H9 (cell line): ENCODE measurements at places on chromosomes 7 and 10. TPM values are rescaled to one million over a fixed set of nuclear protein-coding genes. Genes with fewer than 3 reads are reported as not detected.

Gene GJC3
- total RNA-seq = 1.4 and 2.3 TPM in 2 replicates

Gene BLNK
- not detected in 2 replicates for total RNA-seq

Gene GBX1
- total RNA-seq = not detected in 2 replicates

Gene TRPV6
- total RNA-seq = 0.61 and 0.81 TPM in 2 replicates

Gene SORCS1
- 1.3 and 1.7 TPM in 2 replicates for total RNA-seq

Gene MINDY4
- total RNA-seq = 2.6 and 3.1 TPM in 2 replicates

Gene NET1
- 50.6 and 57.5 TPM in 2 replicates for total RNA-seq

Gene HMX2
- 0.35 and 0.46 TPM in 2 replicates for total RNA-seq

Gene GLI3
- total RNA-seq = 43.0 and 45.0 TPM in 2 replicates

Gene MMD2
- total RNA-seq = 0.11 and 0.20 TPM in 2 replicates

Gene SRGN
- not detected in 2 replicates for total RNA-seq

Gene C10orf67
- not detected in 2 replicates for total RNA-seq

Gene ABCB4
- total RNA-seq = 0.20 and 0.26 TPM in 2 replicates

Gene OIT3
- not detected in 2 replicates for total RNA-seq

Gene NXPH1
- 0.11 and 0.15 TPM in 2 replicates for total RNA-seq

Gene RAPGEF5
- 13.3 and 14.4 TPM in 2 replicates for total RNA-seq

Gene ADAM22
- total RNA-seq = 8.6 and 8.7 TPM in 2 replicates

Gene LIPM
- not detected in 2 replicates for total RNA-seq

Gene HELLS
- 262 and 291 TPM in 2 replicates for total RNA-seq

Gene TMEM176A
- not detected in 2 replicates for total RNA-seq

Gene ACBD7
- 22.0 and 25.0 TPM in 2 replicates for total RNA-seq

Gene ACHE
- total RNA-seq = 5.7 and 7.0 TPM in 2 replicates

Gene ZNF655
- 48.8 and 49.2 TPM in 2 replicates for total RNA-seq

Gene HOXA7
- not detected in 2 replicates for total RNA-seq

Gene MALRD1
- 0.20 and 0.24 TPM in 2 replicates for total RNA-seq

Gene GSTO1
- 114 and 116 TPM in 2 replicates for total RNA-seq

Gene CPED1
- 0.13 and 0.15 TPM in 2 replicates for total RNA-seq

Gene GPR37
- total RNA-seq = 1.6 and 1.8 TPM in 2 replicates

Gene TDRD1
- total RNA-seq = 0.15 TPM in 1 of 2 replicates, not detected in the other

Gene CTAGE4
- total RNA-seq = 4.8 and 6.2 TPM in 2 replicates

Gene CALML5
- total RNA-seq = not detected in 2 replicates

Gene ABCA13
- 0.11 TPM in 2 replicates for total RNA-seq

Gene AKR1E2
- 2.2 and 2.5 TPM in 2 replicates for total RNA-seq

Gene TBX20
- total RNA-seq = not detected in 2 replicates

Gene ACSM6
- total RNA-seq = 0.18 TPM in 1 of 2 replicates, not detected in the other

Gene TMEM26
- total RNA-seq = 0.09 and 0.15 TPM in 2 replicates

Gene TMEM178B
- total RNA-seq = 9.3 and 11.3 TPM in 2 replicates

Gene ZNF25
- total RNA-seq = 0.83 TPM in 2 replicates

Gene BAG3
- total RNA-seq = 11.1 and 11.4 TPM in 2 replicates

Gene CBX3
- 287 and 288 TPM in 2 replicates for total RNA-seq

Gene ASIC3
- 1.7 and 2.3 TPM in 2 replicates for total RNA-seq

Gene IFIT2
- 0.09 TPM in 1 of 2 replicates, not detected in the other for total RNA-seq

Gene ORC5
- 25.9 and 28.2 TPM in 2 replicates for total RNA-seq

Gene TSPAN15
- 7.7 and 7.8 TPM in 2 replicates for total RNA-seq

Gene DIP2C
- total RNA-seq = 7.6 and 7.9 TPM in 2 replicates

Gene AMZ1
- 0.74 and 0.90 TPM in 2 replicates for total RNA-seq

Gene JAKMIP3
- 0.50 and 0.55 TPM in 2 replicates for total RNA-seq

Gene OR2A1
- not detected in 2 replicates for total RNA-seq

Gene MRC1
- total RNA-seq = not detected in 2 replicates

Gene GAD2
- total RNA-seq = 2.0 and 2.3 TPM in 2 replicates

Gene CRTAC1
- total RNA-seq = 0.46 and 0.48 TPM in 2 replicates

Gene KIAA1217
- 17.2 and 18.6 TPM in 2 replicates for total RNA-seq

Gene FAM25C
- not detected in 2 replicates for total RNA-seq

Gene CPA2
- total RNA-seq = 0.29 TPM in 1 of 2 replicates, not detected in the other

Gene TMEM184A
- 1.3 and 1.5 TPM in 2 replicates for total RNA-seq

Gene TMEM196
- not detected in 2 replicates for total RNA-seq

Gene NPFFR1
- total RNA-seq = not detected in 2 replicates
